ENCODE measurements at places on chromosomes 5 and 9.

- no peak for DNase-seq
Measured at GRCh38 chr5:98301547-98301946, 471.9 kb upstream of the RGMB start.

DNA sequence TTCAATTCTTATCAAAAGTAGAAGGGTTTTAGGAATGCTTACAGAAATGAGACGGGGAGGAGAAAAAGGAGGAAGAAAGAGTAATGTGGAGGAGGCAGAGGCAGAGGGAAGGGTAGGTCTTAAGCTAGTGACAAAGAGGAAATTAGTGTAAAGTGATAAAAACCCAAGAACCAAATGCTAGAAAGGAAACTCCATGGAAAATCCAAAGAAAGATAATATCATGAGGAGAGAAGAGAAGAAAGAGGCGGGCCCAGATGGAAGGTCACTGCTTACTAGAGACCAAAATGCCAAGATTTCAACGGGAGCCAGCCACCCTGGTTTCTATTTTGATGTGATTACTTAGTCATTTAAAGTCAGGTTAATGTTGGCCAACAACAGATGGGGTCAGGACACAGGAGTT is 68.6 kb upstream of the IL12B start:
- DNase-seq = no peak

DNA sequence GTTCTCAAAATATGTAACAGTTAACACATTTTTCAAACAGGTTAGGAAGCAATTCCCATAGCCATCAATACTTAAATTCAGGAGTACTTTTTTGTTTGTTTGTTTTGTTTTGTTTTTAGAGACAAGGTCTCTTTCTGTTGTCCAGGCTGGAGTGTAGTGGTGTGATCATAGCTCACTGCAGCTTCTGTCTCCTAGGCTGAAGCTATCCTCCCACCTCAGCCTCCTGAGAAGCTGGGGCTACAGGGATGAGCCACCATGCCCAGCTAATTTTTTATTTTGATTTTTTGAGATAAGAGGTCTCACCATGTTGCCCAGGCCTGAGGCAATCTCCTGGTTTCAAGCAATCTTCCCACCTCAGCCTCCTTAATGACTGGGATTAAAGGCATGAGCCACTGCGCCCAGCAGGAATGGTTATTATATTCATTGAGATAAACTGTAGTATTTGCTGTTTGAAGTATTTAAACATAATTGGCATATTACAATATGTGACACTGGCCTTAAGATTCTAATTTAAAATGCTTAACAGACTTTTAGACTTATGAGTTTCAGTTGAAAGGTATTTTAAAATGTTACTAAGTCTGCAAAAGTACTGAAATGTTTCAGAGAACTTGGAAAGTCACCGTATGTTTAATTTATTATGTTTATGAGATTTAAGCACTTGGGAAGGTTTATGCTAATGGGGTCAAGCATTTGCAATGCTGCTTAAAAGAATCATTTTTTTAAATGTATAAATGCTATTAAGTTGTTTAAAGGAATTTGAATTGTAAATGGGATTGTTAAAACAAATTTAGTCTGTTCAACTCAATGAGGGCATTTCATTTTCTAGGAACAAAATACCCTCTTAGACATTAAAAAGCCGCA is 17.0 kb downstream of the UTP15 start:
- no peak for DNase-seq

GRCh38 chr9:118165451-118165850 is 461.2 kb downstream of the TLR4 start:
- no peak for DNase-seq

- DNase-seq = no peak
Measured at GRCh38 chr5:77086368-77086688, 757 bp downstream of the ZBED3 start.

- no peak for DNase-seq
Measured at GRCh38 chr9:92189782-92190535, 74.7 kb upstream of the SPTLC1 start.

- no peak for DNase-seq
Measured at GRCh38 chr9:92492781-92493401, 10.6 kb upstream of the ASPN start.

DNA sequence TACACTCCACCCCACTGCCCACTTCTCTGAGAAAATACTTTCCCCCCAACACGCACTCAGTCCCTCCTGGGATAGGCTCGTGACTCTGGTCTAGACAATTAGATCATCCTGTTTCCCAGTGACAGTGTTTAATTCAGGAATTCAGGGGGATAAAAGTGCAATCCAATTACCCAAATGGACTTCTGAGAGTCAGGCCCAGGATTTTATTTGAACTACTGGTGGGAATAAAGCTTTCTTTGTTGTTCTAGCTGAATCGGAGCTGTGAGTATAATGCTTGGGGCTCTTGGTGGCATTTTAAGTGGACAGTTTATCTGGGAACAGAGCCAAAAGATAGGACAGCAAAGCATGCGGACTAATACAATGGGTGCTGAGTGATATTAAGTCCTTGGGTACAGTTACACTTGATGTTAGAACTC is 683.3 kb downstream of the MAT2B start:
- no peak for DNase-seq

DNA sequence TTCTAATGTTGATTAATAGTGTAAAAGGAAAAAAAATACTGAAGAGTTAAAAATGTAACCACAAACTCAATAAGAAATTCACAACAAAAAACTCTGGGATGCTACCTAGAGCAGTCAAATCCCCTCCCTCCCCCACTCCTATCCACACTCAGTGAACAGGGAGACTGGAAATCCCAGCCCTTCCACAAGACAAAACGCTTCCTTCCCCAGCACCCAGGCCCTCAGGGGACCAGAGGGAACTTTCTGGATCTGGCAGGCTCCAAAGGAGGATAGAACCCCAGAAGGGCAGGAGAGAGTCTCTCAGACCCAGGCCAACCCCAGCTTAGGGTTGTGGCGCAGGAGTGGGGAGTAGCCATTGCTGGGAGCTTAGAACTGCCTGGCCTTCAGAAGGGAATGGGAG is 55.0 kb downstream of the DCP2 start:
- DNase-seq = no peak

Data from GM04504 (cell line).